SHP77 (cell line): ENCODE measurements at places on chromosomes 1 and 21.

DNA sequence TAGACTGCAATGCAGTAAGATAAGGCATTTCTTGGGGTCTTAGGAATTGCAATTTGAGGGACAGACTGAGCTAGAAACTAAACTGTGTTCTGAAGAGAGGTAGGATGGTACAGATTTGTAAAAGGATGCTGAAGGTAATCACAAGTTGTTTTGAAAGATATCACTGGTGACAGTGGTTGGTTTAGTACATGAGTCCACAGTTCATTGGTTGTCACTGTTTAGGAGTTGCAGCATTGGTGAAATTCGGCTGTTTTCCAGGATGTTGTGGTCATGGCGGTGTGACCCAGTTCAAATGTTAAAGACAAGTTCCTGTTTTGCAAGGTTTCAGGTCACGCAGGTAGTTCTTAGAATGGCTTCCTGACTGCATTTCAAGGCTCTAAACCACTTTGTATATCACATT is 292.8 kb upstream of the B3GALT2 start:
- DNase-seq = no peak

DNA sequence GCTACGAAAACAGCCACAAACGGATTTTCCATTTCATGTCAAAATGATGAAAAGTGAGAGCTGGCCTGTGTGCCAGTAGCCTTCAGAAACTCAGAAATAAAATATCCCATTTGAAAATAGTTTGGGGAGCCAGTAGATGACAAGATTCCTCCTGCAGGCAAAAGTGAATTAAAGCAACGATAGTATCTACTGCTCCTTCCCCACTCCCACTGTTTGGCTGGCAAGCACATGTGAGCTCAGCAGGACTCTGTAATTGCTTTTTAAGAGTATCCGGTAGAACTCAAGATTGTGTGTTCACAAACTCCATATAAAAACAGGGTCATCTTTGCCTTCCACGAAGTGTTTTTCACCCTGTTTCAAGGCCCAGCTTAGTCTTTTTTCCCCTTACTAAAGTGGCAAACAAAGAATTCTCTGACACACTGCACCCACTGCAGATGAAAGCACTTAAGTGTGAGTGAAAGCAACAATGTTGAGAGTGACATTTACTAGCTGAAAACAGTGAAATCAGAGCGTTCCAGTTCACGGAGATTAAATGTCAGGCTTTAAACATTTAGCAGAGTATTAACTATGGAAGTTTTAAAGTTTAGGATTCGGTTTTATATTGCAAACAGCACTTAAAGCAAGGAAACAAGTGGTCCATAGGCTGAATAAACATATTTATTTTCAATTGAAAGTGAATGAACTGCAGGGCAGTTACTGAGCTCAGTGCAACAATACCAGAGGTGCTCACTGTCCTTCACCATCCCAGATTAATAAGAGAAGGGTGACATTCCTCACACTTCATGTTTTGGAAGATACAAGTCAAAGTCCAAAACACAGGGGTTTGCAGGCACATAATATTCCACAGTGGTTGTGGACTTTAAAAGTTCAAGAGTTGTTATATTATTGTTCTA is 70.0 kb downstream of the ALG14 start:
- DNase-seq = no peak

- DNase-seq = peak; percentile 41
Observed at GRCh38 chr1:6052543-6053205, 7.0 kb downstream of the KCNAB2 start.

DNA sequence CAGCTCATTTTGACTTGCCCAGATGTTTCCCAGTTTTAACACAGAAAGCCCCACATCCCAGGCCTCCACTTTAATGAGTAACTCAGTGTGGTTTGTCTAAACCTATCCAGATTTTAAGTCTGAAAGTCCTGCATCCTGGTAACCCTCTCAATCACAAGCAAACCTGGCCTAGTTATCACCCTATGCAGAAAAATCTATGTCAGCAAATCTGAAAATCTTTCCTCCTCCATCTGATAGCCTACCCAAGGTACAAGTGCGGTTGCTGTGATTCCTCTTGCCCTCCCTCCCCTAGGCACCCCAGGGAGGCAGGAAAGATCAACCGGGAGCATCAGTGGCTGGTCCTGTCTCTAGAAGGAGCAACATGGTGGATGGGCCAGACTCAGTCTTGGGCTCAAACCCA is 163.7 kb downstream of the IGSF21 start:
- no peak for DNase-seq

DNA sequence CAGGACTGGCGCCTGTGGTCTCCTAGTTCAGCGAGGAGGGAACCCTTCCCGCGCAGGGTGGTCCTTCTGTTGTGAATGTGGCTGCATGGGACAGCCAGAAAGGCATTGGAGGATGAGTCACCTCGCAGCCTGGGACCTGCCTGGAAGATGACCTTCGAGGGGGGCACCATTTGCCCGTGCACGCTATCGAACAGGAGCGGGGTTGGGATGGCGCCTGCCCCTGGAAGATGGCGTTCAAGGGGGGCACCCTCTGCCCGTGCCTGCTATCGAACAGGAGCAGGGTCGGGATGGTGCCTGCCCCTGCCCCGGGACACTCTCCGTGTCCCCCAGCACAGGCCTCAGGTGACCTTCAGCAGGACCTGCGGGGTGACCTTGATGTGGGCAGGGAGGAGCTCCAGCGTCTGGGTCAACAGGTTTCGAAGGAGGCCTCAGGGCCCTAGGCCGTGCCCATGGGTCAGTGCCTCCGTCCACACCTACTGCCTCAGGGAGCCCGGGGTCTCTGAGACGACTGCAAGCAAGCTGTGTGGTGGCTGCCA is 1.7 kb upstream of the ACTRT2 start:
- no peak for DNase-seq

DNA sequence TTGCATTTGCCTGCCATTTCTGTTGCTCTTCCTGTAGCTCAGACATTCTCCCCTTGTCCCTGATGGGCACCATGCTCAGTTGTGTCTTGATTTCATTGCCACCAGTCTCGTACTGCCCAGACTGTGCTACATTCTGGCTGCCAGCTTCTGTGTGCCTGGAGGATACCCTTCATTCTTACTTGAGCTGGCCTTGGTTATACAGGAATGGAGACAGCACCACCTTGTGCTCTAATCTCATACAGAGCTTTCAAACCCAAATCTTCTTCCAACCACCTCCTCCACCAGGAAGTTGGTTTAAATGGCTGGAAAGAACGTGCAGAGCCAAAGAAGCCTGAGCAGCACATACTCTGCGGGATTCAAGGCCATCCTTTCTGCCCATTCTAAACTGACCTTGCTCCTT is 165.3 kb downstream of the SLC35F3 start:
- DNase-seq = no peak

DNA sequence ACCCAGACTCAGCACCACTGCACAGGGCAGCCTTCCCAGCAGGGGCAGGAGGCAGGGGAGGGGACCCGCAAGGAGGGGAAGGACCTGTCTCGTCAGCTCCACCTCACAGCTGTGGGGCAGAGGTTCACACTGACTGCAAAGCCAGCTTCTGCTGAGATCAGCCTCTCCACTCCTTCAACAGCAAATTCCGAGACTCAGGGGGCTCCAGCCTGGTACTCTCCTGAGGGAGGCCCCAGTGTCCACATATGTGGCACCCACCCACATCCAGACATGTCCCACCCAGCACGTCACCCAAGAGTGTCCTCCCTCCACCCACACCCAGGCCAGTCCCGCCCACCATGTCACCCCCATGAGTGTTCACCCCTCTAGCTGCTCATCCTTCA is 329.5 kb downstream of the NPHP4 start:
- no peak for DNase-seq
